ENCODE measurements at places on chromosomes 3 and 15.

DNA sequence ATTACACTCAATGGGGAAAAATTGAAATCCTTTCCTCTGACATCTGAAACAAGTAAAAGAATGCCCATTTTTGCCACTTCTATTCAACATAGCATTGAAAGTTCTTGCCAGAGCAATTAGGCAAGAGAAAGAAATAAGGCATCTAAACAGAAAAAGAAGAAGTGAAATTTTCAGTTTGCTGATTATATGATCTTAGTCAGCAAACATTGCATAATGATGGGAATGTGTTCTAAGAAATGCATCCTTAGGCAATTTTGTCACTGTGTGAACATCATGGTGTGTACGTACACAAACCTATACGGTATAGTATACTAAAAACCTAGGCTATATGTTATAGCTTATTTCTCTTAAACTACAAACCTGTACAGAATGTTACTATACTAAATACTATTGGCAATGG, 278.0 kb downstream of the CGGBP1 start:
- no peak for DNase-seq

GRCh38 chr3:12439161-12439940, 44.9 kb upstream of the TSEN2 start:
- no peak for DNase-seq

DNA sequence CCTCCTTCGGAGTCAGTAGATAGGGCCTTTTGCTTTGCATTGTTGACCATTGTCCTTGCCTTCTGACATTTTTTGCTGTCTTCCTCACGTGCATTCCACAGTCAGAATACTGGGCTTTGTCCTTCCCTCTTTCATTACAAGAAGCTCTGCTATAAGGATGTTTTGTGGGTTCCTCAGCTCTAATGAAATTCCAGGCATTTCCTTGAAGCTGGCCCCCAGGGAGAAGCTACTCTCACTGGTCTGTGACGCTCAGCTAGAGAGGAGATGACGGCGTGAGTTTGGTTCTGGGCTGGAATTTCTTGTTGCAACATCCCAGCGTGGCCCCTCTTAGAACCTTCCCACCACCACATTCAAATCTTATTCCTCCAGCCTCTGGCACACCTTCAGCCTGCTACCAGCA, 210.2 kb downstream of the TJP1 start:
- DNase-seq, result no peak

DNA sequence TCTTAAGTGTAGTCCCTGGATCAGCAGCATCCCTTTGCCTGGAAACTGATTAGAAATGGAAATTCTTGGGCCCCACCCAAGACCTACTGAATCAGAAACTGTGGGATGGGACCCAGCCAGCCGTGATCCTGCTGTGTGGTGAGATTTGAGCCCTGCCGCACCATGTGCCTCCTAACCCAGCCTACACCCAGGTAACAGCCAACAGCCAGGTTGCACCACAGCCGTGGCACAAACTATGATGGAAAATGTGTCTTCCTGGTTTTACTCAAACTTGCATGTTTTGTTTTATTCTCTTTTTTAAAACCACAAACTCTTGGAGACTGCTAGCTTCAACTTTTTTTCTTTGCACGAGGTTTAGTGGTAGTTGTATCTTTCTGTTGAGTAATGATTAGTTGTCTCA, 2.6 kb downstream of the LIMD1 start:
- no peak for DNase-seq

DNA sequence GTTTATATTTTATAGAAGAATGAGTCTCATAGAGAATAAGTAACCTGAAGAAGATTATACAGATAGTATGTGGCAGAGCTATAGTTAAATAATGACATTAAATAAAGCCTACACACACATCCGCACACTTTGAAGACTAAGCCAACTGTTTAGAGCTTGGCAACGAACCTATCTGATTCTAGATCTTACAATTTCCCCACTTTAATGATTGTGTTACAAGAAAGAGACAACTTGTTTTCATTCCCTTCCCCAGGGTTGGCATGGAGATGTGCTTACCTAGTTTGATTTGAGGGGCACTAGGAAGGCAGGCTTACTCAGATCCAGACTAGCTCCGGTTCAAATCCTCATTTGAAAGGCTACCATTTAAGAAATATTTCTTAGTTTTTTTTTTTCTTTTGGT, 61.9 kb upstream of the CBLB start:
- DNase-seq, result no peak

DNA sequence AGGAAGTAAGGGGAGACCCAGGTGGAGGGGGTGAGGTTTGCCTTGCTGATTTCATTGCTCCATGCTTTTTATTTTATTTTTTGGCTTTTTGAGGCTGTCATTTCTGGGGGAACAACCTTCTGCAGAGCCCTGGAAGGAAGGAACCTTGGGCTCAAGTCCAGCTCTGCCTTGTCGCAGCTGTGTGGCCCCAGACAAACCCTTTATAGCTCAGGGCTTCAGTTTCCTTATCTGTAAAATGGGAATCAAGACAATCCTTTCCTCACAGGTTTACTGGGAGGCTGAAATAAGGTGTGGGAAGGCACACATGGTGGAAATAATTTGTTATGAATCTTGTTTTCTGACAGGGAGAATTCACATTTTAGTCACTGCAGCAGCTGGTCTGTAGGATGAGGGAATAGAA, 45.4 kb upstream of the CTSH start:
- no peak for DNase-seq

DNA sequence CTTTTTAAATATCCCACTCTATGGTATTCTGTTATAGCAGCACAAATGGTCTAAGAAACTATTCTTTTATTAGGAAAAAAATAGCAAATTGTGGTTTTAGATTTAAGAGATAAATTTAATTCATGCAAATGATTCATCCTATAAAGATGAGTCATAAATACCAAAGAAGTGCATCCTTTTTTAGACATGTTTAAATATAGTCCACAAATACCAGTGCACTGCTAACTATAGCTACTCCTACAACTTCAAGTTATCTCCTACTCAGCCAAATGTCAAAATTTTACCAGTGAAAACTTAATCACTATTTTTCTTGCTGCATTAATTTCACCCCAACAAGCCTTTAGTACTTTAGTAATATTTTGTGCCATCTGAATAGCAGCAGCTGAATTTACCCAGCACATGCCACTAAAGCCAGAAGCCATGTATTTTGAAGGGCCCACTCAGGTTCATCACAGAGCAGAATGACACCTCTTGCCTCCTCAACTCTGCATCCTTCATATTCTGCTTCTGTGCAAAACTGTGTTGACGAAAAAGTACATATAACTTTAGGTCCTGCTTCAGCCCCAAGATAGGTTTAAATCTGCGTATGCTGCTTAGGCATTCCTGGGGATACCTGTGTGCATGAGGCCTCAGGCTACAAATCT, 24.9 kb downstream of the CX3CR1 start:
- no peak for DNase-seq

GRCh38 chr3:27345959-27346865, 23.0 kb downstream of the NEK10 start:
- DNase-seq, result no peak

GRCh38 chr3:189344996-189345395, 173.2 kb downstream of the TPRG1 start:
- DNase-seq, result no peak

DNA sequence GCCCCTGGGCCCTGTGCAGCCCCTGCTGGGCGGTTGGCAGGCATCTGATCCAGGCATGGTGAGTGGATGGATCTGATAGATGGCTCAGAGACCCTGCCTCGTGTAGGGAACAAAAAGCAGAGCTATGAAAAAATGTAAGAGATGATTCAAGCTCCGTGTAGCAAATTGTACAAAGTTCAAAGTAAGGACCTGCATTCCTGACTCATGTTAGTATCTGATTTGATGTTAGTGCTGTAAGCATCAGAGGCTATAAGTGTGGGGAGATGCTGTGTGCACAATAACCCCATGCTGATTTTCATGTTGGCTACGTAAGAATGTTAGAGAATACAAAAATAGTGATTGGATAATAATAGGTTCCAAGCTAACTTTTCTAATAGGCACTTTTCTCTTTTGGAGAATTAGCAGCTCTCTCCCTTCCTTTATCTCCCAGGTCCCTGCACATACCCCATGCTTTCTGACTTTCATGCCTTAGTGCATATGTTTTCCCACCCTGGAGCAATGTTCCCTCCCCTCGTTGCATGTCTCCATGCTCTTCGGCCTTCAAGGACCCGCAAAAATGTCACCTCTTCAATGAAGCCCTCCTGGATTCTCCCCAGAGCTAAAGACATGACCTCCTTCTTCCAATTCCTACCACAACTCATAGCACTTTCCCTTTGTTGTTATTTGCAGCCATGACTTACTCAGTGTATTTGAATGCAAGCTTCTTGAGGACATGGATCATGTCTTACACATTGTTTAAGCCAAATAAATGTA, 1.6 kb downstream of the CCR9 start:
- no peak for DNase-seq

DNA sequence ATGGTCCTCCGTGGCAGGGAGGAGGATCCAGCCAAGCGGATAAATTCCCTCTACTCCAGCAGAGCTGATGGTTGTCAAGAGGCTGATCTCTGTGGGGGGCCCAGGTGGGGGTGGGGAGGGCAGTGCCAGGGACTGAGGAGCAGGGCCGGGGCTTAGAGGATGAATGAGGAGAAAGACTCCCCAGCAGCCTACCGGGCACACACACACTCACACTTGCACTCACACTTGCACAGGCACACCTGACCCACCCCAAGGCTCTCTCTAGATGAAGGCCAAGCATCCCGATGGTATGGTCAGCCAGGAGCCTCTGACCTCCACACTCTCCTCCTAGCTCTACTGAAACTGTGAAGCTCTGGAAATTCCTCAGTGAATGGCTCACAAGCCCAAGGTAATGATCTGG, 131.3 kb upstream of the PRR20G start:
- no peak for DNase-seq

DNA sequence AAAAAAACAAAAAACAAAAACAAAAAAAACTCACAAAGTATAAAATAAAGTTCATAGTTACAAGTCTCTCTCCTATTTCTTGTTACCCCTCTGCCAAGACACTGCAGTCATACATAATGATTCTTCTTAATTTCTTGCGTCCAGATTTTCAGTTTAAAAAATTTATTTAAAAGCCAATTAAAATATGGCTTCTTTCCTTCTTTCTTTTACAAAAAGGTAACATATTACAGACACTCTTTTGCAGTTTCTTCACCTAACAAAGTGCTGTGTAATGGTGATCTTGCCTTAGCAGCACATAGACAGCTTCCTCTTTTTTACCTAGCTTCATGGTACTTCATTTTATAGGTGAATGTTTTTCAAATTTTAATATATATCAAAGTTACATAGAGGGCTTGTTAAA, 136.1 kb upstream of the SGO1 start:
- no peak for DNase-seq

GRCh38 chr15:78282324-78282723, 17.1 kb downstream of the SKIC8 start:
- no peak for DNase-seq

DNA sequence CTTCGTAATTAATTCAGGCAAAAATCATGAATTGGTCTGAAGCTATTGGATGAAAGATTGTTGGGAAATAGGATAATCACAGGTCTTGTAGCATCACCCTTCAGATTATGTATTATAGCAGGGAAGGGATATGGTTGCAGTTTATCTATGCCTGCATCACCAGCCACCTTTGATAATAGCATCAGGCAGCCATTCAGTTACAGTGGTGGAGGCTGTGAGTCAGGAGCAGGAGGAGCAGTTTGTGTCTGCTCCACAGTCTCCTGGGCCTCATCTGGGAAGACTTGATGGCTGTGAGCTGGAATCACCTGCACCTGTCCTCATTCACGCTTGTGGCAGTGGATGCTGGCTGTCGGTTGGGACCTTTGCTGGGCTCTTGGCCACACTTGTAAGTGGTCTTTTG, 104.3 kb upstream of the PLXNA1 start:
- DNase-seq, result no peak

DNA sequence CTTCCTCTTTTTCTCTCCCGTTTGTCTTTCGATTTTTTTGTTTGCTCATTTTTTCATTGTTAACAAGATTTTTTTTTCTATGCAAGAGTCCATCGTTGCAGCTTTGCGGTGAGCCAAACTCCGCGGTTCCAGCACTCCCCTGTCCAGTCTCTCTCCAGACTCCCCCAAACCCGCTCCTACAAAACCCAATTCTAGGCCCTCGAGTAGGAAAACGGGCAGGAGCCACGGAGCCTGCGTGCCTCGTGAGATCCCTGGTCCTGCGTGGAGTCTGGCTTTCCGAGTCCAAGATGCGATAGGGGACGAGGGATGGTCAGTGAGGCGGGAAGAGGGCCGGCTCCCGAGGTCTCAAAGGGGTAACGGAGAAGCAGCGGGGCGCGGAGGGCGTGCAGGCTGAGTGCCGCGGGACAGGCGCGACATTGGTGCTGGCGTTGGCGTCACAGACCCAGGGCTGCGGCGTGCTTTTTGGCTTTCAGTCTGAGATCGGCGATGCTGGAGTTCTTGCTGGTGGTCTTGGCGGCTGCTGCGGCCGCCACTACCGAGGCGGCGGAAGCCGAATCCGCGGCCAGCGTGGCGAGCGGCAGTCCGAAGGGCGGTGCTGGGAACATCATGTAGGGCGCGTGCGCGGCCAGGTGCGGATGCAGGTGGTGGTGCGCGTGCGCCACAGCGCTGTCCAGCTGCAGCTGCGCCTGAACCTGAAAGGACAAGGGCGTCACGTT, 8.5 kb downstream of the SHOX2 start:
- peak; percentile 52 for DNase-seq

- DNase-seq, result no peak
Observed at GRCh38 chr3:138846262-138846791, 11.6 kb upstream of the PIK3CB start.

- DNase-seq, result no peak
Observed at GRCh38 chr3:43794776-43795175, 104.0 kb downstream of the ABHD5 start.

DNA sequence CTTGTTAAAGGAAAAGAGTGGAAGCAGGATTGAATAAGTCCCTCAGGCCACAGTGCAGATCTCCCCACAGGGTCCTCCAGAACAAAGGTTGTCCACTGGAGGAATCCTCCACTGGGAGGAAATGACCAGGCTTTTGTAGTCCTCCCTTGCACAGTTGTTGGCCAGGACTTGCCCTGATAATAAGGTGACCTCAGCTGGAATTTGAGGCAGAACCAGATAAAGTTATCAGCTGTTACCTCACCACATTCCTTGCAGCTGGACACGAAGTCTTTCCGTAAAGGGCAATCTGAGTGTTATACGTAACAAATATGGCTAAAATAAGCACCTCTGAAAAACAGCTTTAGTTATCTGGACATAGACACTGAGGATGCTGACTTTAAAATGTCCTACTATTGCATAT, 83.5 kb upstream of the NAALADL2 start:
- no peak for DNase-seq

DNA sequence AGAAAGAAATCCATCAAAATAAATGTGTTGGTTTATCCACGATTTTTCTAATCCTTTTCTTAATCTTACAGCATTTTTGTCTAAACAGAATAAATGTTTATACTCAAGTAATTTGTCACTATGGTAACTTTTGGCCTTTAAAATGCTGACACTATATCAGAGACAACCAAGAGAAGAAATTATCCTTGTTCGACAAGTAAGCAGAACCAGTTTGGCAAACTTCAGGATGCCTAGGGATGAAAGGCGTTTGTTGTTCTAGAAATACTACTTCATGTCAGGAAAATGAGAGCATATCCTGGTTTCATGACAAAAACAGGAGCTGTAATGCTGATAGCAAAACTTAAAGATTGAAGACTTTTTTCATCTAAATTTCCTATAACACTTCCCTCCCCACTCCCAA, 308.0 kb upstream of the ATP11B start:
- no peak for DNase-seq

GRCh38 chr3:24067483-24067882, 122.4 kb downstream of the NR1D2 start:
- no peak for DNase-seq
